ENCODE measurements at places on chromosomes 6 and 20.

DNA sequence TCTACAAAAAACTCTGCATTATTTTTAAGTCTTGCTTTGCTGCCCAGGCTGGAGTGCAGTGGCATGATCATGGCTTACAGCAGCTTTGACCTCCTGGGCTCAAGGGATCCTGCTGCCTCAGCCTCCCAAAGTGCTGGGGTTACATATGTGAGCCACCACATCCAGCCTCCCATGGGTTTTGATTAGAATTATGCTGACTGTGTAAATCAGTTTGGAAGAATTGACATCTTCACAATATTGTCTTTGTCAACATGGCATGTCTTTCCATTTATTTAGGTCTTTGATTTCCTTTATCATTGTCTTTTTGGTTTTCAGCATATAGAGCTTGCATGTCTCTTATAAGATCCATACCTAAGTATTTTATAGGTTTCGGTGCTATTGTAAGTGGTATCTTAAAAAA lies 13.2 kb upstream of the APCDD1L start:
- no peak for DNase-seq

GRCh38 chr6:7051780-7052442 lies 55.9 kb upstream of the RREB1 start:
- DNase-seq, result peak; percentile 49

DNA sequence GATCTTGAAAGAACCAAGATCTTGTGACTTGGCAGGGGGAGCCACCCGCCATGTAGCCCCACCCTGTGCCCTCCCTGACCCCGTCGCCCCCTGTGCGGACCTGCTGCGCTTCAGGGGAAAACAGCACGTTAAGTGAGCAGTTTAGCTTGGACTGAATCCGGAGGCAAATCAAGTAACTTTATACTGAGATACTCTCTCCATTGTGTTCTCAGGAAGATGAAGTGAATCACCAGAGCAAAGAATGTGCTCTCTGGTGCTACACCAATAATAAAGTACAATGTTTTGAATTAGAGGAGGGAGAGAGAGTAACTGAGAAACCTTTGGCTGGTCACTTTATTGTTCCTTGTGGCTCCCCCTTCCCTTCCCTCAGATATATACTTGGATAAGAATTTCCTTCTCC lies 83.4 kb downstream of the TXNDC5 start:
- no peak for DNase-seq

DNA sequence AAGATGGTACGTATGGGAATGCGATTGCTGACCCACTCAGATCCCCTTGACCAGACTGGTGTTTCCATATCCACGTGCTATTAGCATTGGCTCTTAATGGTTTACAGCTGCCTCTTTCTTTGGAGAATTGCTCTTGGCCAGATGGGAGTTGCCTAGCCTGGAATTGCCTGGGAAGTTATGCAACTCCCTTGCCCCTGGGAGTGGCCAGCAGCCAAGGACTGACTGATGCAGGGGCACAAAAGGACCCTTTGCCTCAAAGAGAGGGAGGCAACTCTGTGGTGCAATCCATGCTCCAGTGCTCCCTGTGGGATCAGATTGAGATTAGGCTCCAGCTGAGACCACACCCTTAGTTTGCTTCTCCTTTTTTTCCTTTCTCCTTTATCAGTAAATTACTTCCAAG lies 203.5 kb upstream of the JAG1 start:
- DNase-seq, result peak; percentile 28

All from heart left ventricle (tissue), 16 donors.